Cortex of kidney (tissue), 1 donor: ENCODE measurements at places on chromosomes 11 and 22.

DNA sequence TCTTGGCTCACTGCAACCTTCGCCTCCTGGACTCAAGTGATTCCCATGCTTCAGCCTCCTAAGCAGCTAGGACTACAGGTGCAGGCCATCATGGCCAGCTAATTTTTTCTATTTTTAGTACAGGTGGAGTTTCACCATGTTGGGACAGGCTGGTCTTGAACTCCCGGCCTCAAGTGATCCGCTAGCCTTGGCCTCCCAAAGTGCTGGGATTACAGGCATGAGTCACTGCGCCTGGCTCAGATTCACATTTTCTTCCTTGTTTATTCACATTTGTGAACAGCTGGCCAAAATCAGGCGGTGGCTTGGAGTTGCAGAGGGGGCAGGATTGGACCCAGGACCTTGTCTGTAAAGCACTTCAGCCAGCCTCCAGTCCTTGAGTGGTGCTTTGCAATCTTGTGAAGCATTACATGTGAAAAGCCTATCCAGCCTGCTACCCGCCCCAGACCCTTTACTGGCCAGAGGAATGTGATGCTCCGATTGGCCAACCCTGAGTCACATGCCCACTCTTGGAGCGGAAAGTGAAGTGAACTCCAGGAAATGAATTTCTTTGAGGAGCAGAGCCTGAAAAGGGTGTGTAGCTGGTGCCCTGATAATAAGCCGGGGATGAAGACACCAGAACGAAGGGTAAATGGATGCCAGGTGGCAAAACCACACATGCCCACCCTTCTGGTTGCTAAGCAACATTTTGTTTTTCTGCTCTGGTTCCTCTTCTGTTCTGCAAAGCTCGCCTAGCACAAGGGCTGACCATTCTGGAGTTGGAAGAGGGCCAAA is 62.6 kb upstream of the PTPRJ start:
- DNase-seq: no peak

DNA sequence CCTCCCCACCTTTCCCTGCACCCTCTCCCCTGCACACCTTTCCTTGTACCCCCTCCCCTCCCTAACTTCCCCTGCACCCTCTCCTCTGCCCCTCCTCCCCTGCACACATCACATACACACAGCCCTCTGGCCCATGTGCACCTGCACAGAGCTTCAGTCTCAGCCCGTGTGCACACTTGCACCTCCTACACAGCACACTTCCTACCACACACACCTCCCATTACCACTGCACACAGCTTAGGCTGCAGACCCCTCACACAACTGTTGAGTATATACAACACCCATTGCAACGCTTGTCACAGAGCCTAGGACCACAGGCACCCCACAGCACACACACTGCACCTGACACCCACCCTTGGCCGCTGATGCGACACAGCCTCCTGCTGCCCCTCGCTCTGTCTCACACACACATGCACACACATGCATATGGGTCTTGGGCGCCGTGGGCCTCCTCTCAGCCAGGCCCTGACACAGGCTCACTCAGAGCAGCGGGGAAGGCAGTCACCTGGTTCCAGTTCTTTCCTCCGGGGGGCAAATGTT is 411 bp downstream of the SIGIRR start:
- DNase-seq: no peak

GRCh38 chr11:130247319-130247718 is 67.4 kb downstream of the ZBTB44 start:
- no peak for DNase-seq

- DNase-seq: no peak
These were observed 2.9 kb upstream of the BID start for GRCh38 chr22:17777005-17777716.

DNA sequence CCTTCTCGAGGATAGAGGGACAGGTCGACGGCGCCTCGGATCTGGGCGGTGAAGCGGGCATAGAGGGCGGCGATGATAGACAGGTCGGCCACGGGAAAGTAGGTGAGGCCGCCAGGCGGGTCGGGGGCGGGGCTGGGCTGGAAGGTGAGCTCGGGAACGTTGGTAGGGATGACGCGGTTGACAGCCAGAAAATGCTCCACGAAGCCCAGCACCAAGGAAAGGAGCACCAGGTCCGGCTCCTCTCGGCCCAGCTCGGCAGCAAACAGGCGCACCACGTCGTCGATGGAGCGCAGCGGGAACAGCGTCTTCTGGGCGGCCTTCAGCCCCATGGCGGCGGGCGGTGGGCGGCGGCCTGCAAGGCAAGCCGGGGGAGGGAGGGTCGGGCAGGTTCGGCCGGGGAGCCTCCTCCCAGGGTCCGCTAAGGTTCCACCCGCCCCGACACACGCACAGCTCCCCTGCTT is 540 bp downstream of the MEN1 start:
- no peak for DNase-seq

DNA sequence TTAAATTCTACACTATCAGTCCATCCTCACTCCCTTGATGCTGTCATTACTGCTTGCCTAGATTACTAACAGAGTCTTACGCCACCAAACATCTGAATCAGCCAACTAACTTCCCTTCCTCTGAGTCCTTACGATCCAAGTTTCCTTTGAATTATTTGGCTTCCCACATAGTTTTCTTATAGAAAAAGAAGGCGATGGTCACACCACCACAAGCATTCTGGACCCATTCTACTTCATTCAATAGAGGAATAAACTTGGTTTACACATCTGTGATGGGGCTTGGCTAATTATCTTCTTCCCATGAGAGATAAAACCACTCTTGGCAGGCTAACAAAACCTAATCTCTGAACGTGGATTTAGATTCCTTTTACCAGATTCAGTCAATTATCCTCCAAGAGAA is 35.0 kb downstream of the INTS4 start:
- DNase-seq: no peak

DNA sequence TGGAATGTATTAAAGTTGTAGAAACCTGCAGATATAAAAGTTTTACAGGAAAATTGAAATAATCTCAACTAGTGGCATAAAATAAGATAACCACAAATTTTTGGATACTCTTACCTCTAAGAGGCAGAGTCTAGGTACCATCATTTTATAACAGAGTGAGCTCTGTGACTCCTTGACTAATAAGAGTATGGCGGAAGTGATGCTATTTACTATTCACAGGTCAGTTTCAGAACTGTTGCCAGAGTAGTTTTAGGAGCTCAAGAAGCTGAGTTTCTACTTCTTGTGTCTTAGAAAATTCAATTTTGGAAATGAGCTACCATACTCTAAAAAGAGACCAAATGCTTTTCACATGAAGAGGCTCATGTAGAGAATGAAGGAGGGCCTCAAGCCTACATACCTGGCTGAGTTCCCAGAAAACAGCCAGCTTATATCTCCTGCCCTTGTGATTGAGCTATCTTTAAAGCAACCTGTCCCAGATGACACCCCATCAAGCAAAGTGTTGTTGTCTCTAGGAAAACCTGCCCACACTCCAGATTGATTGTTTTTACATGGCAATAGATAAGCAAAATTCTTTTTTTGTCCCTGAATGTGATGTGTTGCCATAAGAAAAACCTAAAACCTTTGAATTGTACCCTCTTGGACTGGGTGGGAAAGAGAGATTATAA is 712.8 kb upstream of the CNTN5 start:
- DNase-seq: no peak

DNA sequence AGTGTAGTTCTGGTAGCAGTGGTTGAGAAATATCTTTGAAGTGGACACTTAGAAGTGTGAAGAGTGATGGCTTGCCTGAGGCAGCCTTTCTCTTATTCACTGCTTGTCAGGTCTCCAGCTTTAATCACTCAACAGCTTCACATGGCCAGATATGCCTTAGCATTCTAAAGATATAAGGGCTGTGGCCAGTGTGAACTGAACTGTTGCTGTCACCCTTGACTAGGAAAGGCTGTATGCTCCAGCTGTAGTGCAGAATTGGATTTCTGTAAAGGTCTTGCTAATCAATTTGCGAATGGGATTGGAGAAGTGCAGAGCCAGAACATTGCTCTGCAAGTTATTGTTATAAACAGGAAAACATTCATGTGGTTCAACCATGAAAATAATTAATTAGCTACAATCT is 266.7 kb downstream of the TMEM135 start:
- DNase-seq: no peak
